ENCODE measurements at places on chromosomes 16 and 17. TPM values are rescaled to one million over a fixed set of nuclear protein-coding genes. Genes with fewer than 3 reads are reported as not detected.

The CCL17 gene
- not detected for total RNA-seq

The P2RX5 gene
- total RNA-seq = 5.3 TPM

The SNX20 gene
- under 0.01 TPM for total RNA-seq

The CDH5 gene
- 6.1 TPM for total RNA-seq

The GFAP gene
- total RNA-seq = 155 TPM

The STXBP4 gene
- 26.1 TPM for total RNA-seq

The SNAI3 gene
- not detected for total RNA-seq

The NDUFAF8 gene
- 5.7 TPM for total RNA-seq

The PYDC1 gene
- 0.41 TPM for total RNA-seq

The CDT1 gene
- total RNA-seq = 1.2 TPM

The CIITA gene
- total RNA-seq = under 0.01 TPM

The ARL5C gene
- not detected for total RNA-seq

The NPW gene
- total RNA-seq = not detected

Data from frontal cortex (tissue), 4 donors.